NCI-H748 treated with DMSO at 0.1 percent for 48 hours (cell line): ENCODE measurements at places on chromosomes 6 and 20.

- no peak for DNase-seq
Measured at GRCh38 chr20:20782231-20782630, 69.8 kb upstream of the RALGAPA2 start.

DNA sequence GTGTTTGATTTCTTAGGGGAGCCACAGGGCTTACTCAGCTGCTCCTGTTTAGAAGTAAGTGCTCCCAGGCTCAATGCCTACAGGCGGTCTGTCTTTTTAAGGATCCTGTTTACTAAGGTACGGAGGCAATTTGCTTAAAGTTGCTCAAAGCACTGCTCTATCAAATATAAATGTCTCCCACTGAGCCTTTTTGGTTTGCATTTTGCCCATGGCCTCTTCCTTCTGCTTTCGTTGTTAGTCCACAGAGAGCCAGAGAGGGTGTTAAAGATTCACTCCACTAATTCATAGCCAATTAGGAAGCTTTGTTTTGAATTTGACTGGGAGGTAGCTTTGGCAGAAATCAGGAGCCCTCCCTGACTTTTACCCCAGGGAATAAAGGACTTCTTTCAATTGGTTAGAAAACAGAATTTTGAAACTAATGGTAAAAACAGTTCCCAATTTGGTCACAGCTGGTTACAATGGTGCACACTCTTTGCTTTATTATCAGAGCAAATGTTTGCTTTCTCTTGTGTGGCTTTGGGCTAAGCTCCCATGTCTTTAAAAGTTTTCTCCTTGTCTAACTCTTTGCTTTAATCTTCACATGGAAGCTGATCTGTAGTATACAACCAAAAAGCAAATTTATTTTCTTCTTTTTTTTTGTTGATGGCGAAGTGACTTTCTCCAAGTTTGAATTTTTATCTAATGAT, 126.2 kb downstream of the IMPG1 start:
- no peak for DNase-seq

- peak; percentile 46 for DNase-seq
Measured at GRCh38 chr6:135535989-135536414, 38.5 kb upstream of the AHI1 start.

- no peak for DNase-seq
Measured at GRCh38 chr20:26243731-26244130, 547.1 kb upstream of the ZNF337 start.

GRCh38 chr20:16434062-16434664, 139.1 kb downstream of the KIF16B start:
- peak; percentile 18 for DNase-seq

DNA sequence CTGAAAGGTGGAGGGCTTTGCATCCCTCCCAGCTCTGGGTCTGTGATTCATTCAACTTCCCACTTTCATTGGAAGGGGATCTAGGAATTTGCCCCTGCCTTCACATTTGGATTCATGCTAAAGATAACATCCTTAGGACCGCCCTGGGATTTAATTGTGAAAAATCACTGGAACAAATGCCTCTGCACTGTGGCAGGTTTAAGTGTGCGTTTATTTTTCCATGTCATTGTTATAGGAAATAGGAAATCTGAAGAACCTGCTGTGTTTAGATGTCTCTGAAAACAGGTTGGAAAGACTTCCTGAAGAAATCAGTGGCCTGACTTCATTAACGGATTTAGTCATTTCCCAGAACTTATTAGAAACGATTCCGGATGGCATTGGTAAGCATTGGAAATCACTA, 104.7 kb downstream of the LRRC1 start:
- DNase-seq: no peak

DNA sequence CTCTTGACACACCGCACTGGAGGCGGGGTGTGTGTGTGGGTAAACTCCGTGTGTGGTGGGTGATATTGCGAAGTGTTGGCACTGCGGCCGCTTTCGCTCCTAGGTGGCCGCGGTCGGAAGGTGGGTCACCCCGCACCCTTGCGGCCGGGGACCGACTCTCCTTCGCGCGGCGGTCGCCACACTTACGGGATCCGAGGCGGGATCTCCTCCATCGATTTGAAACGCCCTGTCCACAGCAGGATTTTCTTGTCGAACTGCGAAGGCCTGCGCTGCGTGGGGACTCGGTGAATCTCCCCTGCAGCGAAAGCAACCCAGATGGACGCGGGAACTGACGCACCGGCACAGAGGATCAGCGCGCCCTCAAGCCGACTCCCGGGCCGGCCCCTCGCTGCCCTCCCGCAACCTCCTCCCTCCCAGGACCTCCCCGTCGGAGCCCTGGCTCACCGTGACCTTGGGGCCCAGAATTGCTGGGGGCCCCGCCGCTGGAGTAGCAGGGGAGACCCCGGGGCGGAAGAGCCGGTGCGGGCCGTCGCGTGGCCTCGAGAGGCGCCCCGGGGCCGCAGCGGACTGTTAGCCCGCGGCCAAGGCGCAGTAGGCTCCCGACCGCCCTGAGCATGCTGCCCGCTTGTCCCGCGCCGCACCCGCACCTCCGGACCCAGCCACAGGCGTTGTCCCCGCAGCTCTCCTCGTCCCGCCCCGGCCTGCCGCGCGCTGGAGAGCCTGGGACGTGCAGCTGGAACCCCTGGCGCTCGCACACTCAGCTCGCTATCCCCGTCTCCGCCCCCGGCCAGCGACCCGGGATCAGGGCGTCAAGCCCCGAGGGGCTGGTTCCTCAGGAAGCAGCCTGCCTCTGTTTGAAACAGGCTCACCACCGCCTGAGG, at the start of gene FAM162B:
FAM162B (minus strand) TSS at position 759 of the 881 bp plus-strand sequence; CDS start at position 616, 143 bp downstream.
- DNase-seq: no peak

GRCh38 chr6:38974389-38975151, 74.0 kb upstream of the GLP1R start:
- peak; percentile 5 for DNase-seq

GRCh38 chr6:47111685-47112084, 69.6 kb upstream of the ADGRF1 start:
- no peak for DNase-seq

DNA sequence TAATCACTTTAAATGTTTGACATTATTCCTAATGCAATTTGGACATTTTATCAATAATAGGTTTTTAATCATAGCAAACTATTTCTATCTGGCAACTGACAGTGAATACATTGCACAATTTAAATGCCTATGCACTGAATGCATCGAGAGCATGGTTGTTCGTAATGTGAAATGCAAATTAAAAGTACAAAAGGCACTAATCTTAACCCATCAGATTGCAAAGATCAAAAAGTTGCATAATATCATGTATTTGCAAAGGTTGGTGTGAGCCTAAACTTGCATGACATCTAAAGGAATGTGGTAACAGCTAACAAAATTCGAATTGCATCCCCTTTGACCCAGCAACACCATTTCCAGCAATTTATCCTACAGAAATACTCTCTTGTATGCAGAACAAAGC, 469.9 kb upstream of the IRAK1BP1 start:
- DNase-seq: no peak

- DNase-seq: no peak
Measured at GRCh38 chr6:82963191-82963925, 102.3 kb downstream of the UBE3D start.

DNA sequence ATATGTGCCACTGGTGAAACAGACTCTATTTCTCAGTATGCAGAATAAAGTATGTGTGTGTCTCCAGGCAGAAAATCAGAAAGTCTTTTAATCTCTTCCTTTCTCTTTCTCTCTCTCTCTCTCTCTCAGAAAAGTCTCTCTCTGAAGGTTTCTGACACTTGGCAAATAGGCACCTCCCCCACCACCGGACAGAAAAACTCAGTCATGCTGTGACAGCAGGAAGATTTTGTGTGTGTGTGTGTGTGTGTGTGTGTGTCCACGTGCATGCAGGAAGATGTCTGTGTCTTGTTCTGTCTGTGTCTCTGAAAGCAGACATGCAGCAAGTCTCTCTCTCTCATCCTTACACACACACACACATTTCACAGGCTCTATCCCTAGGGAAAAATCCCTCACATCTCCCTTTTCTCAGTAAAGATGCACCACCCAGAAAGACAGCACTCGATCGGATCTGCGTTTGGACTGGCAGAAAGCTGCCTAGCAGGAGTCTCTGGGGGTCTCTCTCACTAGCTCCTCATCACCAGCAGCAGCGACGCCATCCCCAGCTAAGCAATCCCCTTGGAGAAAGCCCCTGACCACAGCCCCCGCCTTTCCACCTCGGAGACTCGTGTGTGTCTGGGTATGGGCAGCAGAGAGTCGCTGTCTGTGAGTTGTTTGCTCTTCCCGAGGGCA, 98.3 kb downstream of the EDN3 start:
- no peak for DNase-seq

- no peak for DNase-seq
Measured at GRCh38 chr6:36492092-36492491, 49.3 kb downstream of the KCTD20 start.

DNA sequence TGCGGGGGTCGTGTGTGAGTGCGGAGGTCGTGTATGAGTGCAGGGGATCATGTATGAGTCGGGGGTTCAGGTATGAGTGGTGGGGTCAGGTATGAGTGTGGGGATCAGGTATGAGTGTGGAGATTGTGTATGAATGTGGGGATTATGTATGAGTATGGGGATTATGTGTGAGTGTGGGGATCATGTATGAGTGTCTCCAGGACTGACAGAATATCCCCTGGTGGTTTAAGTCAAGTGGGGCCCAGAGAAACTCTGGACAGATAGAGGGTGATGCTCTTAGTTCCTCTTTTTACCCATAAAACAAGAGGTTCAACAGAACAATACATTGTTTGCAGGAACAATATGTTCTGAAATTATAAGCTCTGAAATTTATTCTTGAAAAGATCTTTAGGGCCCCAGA, 131.9 kb downstream of the UST start:
- DNase-seq: no peak
